Stimulated activated naive CD8-positive, alpha-beta T cell treated with anti-CD3 and anti-CD28 coated beads, Interleukin-15, Interleukin-2, amounts not matched to agents 100 U/mL and 50 U/mL, for 24 hours (primary cell): ENCODE measurements at places on chromosomes 6 and 20.

DNA sequence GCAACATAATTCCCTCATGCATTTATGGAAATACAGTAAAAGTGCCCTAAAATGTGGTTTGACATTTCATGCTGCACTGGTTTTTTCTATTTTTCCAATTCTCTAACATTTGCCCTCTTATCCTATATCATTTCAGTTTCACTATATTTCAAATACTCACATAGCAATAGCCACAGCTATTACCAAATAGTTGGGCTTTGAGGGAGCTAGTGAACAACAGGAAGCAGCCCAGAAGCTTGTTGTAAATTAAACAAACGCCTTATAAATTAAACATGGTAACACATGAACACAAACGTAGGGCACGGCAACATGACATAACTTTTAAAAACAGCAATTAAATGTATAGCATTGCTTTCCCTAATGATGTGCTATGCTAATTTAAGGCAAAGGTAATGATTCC is 469.0 kb downstream of the CDC5L start:
- no peak for DNase-seq

DNA sequence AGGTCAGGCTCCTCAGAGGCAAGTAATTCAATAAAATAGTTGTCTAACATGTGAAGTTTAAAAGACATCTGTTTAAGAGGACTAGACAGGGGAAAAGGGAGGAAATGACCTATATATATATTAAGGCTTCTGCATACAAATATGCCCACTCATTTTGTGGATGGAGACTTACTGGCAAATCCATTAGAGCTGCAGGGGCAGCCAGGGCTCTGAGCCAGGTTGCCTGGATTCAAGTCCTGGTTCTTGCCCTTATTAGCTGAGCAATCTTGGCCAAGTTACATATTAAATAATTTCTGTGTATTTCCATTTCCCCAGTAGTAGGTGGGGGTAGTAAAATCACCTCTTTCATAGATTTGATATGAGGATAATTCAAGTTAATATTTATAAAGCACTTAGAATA is 287.0 kb upstream of the RIMS1 start:
- no peak for DNase-seq

DNA sequence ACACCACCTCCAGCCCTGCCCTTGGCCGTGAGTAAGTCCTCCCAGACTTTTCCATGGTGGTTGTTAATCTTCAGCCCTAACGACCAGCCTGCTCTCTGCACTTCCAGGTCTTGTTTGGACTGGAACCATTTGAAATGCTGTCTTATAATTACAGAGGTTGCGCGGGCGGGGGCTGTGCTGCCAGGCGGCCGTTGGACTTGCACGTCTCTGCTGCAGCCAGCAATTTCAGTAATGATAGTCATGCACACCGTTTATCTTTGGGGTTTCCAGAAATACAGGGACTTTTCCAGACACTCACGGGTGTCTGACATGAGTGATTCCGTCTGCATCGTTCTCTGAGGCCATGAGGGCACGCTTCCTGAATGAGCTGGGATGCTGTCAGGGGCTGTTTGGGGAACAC is 118.2 kb downstream of the BMP7 start:
- no peak for DNase-seq

DNA sequence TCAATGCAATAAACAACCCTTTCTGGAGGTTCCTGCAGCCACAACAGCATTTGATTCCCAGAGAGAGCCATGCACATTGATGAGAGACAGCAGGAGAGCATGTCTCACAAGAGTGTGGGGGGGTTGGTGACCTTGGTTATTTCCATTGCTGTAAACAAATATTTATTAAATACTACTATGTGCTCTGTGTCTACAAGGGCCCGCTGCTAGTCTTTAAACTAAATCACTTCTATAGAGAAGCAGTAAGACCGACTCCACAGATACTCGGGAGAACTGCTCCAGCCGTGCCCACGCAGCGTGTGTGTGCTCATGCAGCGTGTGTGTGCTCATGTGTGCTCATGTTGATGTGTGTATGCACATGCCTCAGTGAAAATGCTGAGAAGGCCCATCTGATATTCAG is 82.7 kb upstream of the TRAF3IP2 start:
- no peak for DNase-seq

GRCh38 chr20:18524646-18525045 is 16.9 kb downstream of the SEC23B start:
- DNase-seq = no peak

DNA sequence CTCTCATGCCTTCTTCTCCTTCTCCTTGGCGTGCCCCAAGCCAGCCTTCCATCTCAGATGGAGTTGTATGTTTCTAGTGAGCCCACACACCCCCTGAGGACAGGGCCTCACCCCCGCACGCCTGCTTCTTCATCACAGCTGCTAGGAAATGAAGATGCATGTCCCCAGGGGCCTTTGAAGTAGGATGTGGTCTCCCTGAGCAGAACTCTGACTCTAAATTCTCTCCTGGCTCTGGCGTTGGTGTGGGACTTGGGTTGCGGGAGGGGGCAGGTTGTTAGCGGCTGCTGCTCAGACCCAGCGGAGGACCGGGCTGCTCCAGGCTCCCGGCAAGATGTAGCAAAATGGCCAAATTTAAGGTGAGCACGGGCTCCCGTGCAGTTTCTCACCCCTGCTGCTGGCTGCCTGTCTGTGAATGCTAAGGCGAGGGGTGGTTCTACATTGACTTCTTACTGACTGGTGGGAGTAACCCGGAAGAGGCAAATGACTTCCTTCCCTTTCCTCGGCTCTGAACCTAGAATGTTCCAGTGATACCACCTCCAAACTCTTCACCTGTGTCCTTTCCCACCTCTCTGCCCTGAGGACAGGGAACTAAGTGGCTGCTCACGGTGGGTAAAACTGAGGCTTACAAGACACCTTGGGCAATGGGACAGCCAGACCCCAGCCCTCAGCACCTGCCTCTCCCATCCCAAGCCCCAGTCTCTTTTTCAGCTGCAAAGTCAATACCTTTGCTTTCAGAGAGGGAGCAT is 8.8 kb downstream of the SYNJ2 start:
- peak; percentile 45 for DNase-seq

- no peak for DNase-seq
Measured at GRCh38 chr6:137148306-137149034, 25.0 kb downstream of the IL22RA2 start.

DNA sequence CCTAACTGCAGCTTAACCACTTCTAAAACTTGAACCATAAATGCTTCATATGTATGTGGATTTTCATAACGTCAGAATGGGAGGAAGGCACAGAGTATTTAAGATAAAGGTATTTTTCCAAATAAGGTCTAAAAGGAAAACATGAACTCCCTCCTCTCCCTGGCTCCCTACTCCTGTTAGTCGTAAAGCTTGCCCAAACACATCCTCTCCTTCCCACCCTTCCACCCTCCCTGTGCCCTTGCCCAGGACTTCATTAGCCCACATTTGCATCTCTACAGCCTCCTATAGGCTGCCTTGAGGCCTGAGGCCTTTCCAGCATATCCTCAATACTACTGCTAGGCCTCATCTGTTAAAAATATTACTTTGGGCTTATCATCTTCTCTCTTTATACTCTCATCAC is 17.1 kb upstream of the SMIM13 start:
- DNase-seq = no peak

- DNase-seq = no peak
Measured at GRCh38 chr6:113893451-113893850, 36.3 kb downstream of the MARCKS start.

DNA sequence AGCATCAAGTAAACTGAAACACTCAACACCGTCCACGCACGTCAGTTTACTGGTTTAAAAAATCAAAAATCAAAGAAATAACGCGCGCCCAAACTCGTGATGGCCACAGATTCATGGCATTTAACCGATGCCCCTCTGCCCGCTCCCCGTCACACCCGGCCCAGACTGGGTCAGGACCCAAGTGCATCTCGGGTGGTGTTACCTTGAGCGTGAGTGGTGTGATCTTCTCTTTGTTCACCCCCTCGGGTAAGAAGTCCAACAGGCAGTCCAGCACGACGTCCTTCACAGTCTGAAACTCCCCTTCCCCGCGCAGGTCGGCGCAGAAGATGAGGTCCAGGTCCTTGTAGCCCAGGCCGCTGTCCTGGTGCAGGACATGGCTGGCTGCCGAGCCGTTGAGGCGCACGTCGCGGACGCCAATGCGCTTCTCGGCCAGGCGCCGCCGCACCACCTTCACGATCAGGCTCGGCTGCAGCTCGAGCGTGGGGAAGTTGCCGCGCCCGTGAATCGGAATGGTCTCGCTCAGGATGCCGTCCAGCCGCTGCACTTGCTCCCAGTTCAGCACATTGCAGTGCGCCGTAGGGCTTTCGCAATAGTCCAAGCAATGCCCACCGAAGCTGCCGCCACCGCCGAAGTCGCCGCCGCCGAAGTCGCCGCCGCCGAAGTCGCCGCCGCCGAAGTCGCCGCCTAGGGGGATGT is 945 bp downstream of the TENT5A start:
- peak; percentile 40 for DNase-seq

- no peak for DNase-seq
Measured at GRCh38 chr20:24350923-24351368, 118.5 kb upstream of the SYNDIG1 start.

- DNase-seq = no peak
Measured at GRCh38 chr6:34565722-34566137, 9.6 kb upstream of the SPDEF start.

DNA sequence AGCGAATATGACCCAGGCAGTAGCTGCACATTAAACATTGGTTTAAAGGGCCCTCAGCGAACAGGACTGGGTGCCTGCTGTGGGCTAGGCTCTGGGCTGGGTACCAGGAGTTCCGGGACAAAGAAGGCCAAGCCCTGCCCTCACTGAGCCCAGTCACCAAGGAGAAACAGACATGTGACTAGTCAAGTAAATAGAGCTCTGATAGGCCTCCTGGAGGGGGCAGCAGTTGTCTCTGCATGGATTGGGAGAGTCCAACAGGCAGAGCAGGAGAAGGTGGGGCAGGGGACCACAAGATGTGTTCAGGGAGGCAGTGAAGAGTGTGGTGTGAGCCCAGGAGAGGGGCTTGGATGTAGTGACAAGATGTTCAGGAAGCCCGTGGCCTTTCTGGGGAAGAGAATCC is 3.1 kb downstream of the HM13 start:
- peak; percentile 9 for DNase-seq

- no peak for DNase-seq
Measured at GRCh38 chr6:6707143-6707542, 118.6 kb downstream of the LY86 start.

DNA sequence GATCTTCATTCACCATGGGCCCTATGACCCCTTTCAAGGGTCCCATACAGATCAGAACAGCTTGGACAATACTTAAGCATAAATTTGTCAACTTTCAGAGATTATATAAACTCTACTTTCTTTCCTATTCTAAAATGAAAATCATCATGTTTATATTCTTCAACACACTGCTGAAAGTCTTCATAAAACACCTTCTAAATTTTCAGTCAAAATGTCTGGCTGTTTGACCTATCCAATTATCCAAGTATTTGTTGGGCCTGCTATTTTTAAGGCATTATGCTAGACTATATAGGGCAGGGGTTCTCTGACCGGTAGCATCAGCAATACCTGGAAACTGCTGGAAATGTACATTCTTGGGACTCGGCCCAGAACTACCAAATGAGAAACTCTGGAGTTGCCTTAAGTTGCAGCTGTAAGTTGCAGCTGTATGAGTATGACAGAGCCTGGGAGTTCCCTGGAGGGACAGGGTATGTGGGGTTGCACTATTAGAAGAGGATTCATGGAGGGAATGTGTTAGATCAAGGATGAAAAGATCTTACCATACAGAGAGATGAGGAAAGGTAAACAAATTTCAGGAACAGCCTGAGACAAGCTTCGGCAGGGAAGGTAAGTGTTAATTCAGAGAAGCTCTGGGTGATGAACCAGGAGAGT is 293.0 kb downstream of the ADGB start:
- no peak for DNase-seq

DNA sequence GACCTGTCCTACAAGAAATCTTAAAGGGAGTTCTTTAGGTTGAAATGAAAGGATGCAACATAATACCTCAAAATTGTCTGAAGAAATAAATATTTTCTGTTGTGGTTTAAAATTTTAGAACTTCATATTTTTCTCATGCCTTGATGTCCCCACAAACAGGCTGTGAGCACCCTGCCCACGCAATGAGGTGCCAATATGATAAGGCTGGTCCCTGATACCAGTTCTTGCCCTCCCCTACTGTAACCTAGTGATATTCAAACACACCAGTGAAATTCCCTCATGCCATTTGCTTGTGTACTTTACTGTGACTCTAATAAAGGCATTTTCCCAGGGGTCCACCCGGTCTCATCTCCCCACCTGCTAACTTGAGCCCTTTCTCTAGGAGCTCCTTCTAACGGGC is 67.3 kb upstream of the SIRPG start:
- DNase-seq = no peak

GRCh38 chr6:131602781-131603312 is 25.2 kb downstream of the MED23 start:
- DNase-seq = no peak

- peak; percentile 13 for DNase-seq
Measured at GRCh38 chr6:116450769-116451740, 10.1 kb upstream of the CALHM6 start.

GRCh38 chr20:33009214-33010132 is 2.0 kb downstream of the BPIFB2 start:
- DNase-seq = no peak
